RPMI7951 (cell line): ENCODE measurements at places on chromosomes 13 and 19.

DNA sequence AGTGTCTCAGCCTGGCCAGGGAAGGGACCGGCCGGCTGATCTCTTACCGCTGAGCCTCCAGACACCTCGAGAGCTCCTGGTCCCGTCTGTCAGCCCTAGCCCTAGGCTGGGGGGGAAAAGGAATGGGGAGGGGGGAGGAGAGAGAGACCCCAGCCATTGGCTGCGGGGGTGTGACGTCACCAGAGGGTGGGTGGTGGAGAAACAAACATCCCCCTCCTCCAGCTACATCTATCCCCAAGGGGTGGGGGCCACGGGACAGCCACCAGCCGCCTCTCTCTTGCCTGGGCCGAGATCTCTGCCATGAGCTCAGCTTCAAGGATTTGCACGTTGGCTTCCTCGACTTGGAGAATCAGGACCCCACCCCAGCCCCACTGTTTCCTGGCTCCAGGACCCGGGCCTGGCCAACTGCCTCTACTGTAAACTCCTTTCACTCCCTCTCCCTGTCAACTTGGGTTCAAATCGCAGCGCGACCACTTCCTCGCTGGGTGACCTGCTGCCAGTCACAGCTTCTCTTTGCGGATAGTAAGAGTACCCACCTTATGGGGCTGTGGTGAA lies at the start of gene PRX:
PRX (minus strand) TSS at position 88 of the 555 bp plus-strand sequence. CDS start 5,446 bp downstream, outside the sequence.
- DNase-seq = no peak

- no peak for DNase-seq
These were observed 124.3 kb upstream of the TMTC4 start for GRCh38 chr13:100798739-100799361.

DNA sequence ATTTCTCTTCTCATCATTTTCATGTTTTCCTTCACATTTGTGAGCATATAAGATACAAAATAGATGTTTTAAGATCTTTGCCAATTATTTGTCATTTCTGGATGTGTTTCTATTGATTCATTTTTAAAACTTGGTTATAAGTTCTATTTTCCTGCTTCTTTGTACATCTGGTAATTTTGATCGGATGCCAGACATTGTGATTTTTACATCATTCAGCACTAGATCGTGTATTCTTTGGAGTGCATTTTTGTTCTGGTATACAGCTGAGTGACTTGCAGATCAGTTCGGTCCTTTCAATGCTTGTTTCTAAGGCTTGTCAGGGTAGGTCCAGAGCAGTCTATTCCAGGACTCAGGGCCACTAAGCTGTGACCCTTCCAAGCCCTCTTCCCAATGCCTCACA lies 198.2 kb downstream of the KLF12 start:
- no peak for DNase-seq

DNA sequence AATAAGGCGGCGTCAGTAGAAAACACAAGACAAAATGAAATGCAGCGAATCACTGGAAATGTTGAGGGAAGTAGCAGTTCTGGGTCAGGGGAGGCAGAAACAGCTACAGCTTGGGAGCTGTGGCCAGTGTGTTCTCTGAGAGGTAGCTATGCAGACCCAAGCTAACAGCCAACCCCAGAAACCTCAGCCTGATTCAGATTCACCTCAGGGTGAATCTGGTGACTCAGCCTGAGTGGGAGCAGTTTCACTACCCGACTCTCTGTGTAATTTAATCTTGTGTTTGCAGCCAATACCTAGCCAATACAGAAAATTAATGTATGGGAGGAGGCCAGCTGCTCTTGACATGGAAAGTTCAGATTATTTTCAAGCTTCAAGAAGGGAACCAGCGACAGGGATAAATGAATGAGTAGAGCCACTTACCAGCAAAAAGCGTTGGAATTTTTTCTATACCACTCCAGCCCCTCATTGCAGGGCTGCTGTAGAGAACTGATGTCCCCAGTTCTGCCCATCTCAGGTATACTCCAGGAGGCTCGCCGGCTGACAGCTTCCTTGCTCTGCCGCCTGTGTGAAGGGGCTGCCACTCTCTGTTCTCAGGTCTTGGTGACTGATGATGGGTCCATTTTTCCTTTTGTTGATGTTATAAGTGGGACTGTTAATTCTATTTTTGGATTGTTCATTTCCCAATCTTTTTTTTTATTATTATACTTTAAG lies 8.9 kb downstream of the IGFL3 start:
- DNase-seq = peak; percentile 89

- DNase-seq = no peak
These were observed 235.2 kb downstream of the KCNRG start for GRCh38 chr13:50250401-50250800.

DNA sequence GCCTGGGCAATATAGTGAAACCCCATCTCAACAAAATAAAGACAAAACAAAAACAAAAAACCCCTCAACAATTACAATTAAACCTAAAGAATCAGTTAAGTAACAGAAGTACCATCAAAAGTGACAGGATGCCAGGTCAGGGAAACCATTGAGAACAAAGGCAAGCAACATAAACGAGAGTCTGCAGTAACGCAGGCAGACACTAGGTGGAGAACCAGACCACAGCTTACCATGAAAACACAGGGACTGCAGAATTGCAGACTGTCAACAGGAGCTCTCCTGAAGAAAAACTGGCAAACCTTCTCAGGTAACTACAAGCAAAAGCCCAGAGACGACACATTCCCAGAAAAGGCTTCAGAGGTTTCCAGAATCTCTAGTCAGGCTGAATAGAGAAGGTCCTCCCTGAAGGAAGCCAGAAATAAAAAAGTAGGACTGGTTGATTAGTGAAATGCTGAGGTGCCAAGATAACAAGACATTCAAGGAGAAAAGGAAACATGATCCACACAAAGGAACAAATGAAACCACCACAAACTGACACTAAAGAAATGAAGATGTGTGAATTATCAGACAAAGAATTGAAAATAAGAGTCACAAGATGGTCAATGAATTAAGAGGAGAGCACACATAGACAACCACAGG lies 2.2 kb upstream of the ZNF665 start:
- peak; percentile 83 for DNase-seq

GRCh38 chr13:51240178-51240577 lies 18.0 kb downstream of the FAM124A start:
- no peak for DNase-seq

DNA sequence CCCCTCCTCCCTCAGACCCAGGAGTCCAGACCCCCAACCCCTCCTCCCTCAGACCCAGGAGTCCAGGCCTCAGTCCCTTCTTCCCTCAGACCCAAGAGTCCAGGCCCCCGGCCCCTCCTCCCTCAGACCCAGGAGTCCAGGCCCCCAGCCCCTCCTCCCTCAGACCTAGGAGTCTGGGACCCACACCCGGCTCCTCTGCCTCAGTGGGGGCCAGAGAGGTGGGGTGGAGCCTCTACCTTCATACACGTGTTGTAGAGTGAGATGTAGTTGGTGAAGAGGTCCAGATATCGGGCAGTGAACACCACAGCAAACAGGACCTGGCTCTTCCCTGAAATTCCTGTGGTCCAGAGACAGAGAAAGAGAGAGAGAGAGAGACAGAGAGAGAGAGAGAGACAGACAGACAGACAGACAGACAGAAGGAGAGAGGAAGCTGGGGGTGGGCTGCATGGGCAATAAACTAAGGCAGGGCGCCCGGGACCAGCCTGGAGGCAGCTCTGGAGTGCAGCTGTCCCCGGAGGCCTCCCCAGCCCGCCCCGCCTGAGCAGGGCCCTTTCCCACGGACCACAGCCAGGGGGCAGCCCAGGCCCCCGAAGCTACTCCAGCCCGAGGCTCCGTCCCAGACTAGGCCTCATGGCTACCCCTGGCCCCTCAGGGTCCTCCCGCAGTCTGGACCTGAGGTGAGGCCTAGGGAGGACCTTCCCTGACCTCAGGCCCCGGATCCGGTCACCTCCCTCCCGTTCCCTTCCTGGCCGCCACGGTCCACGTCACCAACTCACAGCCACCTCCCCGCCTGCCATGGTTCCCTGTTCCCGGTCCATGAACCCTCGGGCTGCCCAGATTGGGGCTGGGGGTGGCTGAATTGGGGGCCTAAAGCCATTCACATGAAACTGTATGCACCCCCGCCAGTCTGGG lies 907 bp downstream of the KDELR1 start:
- DNase-seq = peak; percentile 61

DNA sequence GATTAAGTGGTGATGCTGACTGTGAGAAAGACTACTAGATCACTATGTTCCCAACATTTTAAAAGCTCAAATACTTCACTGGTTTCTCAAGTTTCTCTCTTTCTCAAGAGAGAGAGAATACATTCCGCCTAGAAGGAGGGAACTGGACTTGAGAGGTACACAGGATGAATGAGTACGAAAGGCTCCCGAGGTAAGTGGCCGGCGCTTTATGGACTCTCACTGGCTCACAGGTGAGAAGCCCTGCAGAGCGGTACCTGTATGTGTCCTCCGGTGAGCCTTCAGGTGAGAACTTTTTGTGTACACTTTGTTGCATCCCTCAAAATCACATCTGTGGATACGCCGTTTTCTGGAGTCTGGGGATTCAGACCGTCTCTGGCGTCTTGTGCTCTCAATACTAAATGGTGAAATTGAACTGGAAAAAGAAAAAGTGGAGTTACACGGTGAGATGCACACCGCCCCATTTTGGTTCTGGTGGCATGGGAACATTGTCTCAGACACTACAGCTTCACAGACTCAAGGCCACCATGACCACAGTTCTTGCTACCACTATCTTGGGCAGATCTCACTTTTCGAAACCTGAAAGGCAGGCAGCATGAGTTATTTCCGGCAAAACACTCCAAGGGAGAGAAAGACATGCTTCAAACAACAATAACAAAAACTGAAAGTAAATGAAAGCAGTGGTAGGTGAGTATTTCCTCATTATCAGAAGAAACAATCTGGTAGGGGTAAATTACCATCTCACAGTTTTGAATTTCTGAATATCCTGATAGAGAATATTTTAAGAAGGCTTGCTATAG lies 418.9 kb downstream of the KLF12 start:
- no peak for DNase-seq

- peak; percentile 50 for DNase-seq
These were observed 5.7 kb downstream of the WDR62 start for GRCh38 chr19:36060430-36060829.

DNA sequence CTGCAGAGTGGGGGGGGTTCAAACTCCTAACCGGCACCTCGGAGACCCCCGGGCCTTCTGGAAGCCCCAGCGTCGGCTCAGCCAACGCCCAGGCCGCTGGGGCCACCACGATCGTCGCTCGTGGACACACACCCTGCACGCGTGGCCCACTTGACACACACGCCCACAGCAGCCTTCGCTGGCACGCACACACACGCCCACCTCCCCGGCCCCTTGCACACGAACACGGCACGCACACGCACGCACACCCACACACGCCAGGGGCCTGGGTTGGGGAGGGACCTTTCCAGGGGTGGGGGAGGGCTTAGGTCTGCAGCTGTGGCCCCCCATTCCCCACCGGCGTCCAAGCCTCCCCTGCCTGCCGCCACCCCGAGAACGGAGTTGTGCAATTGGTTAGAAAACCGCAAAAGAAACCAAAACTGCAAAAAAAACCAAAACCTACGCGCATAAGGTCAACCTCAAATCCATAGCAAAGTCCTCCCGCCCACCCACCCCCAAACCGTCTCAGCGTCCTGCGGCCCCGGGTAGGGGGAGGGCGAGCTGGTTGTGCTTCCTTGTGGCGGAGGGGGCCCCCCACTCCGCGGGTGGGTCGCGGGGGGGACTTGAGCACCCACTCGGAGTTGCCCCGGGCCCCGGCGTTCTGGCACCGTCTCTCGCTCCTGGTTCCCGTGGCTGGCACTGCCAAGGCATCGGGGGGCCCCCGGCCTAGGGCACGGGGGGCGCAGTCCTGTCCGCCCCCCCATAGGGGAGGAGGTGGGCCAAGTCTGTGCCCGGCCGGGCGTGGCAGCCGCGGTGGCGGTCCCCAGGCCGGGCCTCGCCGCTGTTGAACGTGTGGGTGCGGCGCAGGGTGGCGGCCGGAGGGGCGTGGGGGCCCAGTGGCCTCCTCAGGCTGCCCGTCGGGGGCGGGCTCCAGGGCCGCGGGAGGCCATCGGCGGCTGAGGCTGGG lies 3.3 kb upstream of the LRG1 start:
- DNase-seq = no peak

DNA sequence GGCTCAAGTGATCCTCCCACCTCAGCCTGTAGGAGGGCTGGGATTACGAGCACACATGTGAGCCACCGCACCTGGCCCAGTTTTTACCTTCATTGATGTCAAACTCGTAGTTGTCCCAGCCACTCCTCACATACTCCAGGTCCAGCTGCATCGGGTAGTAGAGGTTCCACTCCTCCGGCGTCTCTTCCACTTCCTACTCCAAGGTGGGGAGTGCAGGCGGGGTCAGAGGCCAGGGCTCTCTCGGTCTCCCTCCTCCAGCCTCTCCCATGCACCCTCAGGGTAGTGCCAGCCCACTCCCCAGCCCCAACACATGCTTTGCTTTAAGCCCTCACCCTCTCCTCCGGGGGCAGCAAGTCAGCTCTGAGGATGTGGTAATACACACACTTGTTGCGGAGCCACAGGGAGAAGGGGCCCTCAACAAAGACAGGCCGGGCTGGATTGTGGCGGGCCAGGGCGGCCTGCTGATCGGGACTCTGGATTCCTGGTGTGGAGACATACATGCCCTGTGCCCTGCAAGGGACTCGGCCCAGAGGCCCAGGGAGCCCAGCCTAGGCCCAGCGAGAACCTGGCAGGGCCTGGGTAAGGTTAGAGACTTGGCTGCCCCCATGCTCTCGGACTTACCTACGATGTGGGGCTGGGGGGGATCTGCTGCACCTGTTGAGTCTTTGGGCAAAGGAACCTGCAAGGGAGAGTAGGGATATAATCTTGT lies 1.9 kb upstream of the ZNF653 start:
- no peak for DNase-seq

DNA sequence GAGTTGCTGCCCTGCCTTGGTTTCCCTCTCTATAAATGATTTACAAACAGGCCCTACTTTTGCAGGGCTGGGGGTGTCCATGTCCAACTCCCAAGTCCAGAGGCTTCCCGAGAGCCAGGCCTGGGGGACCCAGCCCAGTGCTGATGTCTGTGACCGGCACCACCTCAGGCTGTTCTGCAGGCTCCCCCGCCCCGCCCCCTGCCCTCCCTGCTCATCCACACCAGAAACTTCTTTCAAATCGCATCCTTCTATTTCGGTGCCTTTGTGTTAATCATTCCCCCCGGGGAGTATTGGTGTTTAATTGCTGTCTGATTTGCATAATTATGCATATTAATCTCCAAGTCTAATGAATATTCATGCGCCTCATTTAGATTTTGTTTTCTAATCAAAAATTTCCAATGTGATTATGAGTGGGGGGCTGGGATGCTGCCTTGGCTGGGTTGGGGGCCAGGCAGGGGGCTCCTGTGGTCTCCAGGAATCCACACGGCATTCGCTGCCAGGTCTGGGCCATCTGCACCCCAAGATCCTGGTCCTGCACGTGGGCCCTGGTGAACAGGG lies 19.1 kb downstream of the TCF3 start:
- no peak for DNase-seq

DNA sequence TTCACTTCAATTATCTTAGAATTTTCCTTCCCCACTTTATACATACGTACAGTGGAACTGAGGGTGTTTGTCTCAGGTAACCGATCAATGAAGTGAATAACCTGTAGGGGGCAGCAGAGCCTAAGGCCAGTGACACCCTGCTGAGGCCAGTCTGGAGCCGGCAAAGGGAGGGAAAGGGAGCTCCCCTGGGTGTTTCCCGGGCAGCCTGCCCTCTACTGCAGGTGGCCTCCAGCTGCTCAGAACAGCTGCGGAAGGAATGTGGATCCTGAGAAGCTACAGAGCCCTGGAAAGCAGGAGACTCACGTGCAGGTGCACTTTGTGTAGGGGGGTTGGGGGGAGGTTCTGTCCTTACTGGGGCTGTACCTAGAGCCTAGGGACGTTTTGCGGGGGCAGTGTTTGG lies 832 bp upstream of the ZNF491 start:
- peak; percentile 91 for DNase-seq
